Cortex of kidney (tissue), 1 donor: ENCODE measurements at places on chromosomes 6 and 20.

DNA sequence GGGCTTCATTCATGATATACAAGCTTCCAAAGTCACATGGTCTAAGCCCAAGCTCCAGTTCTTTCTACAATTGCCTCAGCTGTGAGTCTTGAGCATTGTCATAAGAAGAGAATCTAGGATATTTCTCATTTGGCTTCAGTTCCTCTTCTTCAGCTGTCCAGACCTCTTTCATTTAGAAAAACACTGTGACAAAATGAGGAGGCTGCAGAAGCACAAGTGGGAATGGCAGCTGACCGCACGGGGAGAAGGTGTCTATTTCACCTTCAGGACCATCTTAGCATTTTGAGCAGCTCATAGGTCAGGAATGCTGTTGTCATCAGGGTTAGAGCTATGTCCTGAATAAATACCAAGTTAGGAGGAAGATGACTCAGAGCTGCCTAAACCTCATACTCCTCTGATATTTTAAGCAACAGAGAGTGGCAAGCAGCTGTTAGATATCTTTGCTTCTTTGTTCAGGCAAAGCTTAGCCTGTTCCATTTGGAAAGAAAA is 390.1 kb upstream of the CITED2 start:
- DNase-seq = no peak

DNA sequence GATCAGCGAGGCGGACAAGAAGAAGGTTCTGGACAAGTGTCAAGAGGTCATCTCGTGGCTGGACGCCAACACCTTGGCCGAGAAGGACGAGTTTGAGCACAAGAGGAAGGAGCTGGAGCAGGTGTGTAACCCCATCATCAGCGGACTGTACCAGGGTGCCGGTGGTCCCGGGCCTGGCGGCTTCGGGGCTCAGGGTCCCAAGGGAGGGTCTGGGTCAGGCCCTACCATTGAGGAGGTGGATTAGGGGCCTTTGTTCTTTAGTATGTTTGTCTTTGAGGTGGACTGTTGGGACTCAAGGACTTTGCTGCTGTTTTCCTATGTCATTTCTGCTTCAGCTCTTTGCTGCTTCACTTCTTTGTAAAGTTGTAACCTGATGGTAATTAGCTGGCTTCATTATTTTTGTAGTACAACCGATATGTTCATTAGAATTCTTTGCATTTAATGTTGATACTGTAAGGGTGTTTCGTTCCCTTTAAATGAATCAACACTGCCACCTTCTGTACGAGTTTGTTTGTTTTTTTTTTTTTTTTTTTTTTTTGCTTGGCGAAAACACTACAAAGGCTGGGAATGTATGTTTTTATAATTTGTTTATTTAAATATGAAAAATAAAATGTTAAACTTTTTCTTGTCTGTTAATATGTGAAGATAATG is 2.2 kb downstream of the HSPA1B start:
- DNase-seq = no peak

DNA sequence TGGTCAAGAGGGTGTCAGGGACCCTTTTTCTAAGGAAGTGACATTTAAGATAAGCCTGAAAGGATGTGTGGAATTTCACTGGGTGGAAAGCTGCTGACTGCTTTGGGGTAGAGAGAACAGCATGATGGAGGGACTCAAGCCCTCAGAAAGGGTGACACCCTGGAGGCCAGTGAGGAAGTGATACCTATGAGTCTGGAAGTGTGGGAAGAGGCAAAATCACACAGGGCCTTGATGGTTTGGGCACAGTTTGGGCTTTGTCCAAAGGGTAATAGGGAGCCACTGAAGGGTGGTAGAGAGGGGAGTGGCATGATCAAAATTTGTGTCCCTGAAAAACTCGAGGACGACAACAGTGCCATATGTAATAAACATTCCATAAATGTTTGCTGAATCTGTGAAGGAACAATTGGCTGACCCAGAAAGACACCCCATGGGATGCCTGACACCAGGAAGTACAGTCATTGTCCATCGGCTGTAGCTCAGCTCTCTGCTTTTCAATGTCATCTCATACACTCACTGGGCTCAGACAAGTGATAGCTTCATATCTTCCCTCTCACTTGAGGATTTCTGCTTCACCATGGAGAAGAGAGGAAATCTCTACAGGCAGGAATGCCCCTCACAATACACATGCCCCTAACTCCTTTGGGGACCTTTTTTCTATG is 21.3 kb downstream of the CASS4 start:
- DNase-seq = no peak

DNA sequence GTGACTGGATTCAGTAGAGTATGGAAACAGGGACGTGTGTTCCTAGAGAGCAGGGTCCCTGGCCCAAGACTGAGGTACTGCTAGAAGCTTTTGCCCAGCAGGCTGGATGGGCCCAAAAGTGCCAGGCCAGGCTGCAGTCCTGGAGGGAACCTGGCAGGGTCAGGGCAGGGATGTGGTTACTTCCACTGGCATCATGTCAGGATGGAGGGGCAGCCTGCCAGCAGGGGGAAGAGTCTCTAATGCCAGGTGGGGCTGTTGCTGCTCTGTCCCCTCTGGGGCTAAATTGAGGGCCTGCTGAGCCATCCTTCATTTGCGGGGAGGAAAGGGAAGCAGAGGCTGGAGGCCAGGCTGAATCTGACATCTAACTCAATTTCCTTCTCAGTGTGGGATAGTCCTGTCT is 17.2 kb downstream of the ZDHHC14 start:
- no peak for DNase-seq

GRCh38 chr20:10404023-10404628 is 29.9 kb downstream of the MKKS start:
- DNase-seq = no peak

- DNase-seq = no peak
Measured at GRCh38 chr6:151675746-151676459, 131.6 kb upstream of the ESR1 start.

- no peak for DNase-seq
Measured at GRCh38 chr20:55953201-55953600, 52.1 kb downstream of the CBLN4 start.

DNA sequence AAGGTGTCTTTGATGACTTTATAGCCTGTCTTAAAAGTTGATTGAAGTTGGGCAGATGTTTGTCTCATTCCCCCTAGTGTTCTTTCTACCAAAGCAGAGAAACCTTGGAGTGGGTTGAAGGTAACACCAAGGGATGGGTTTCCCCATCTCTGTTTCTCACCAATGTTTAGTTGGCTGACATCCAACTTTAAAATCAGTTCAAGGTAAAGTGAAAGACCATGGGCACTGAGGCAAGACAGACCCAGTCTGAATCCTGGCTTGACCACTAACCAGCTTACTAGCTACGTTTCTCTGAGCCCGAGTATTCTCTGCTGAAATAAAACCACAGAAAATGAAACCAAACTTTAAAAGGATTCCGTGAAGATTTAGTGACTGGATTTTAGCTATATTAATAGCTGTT is 258.9 kb downstream of the KIF16B start:
- no peak for DNase-seq

DNA sequence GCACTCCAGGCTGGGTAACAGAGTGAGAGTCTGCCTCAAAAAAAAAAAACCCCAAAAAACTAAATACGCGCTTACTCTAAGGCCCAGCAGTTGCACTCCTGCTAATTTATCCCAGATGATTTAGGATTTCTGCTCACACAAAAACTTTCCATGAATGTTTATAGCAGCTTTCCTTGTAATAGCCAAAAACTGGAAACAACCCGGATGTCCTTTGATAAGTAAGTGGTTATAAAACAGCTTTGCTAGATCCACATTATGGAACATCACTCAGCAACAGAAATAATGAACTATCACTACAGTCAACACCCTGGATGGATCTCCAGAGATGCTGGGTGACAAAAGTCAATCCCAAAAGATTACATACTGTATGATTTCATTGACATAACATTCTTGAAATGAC is 220.4 kb upstream of the JARID2 start:
- no peak for DNase-seq

GRCh38 chr6:57195457-57195856 is 23.3 kb downstream of the BAG2 start:
- DNase-seq = no peak

DNA sequence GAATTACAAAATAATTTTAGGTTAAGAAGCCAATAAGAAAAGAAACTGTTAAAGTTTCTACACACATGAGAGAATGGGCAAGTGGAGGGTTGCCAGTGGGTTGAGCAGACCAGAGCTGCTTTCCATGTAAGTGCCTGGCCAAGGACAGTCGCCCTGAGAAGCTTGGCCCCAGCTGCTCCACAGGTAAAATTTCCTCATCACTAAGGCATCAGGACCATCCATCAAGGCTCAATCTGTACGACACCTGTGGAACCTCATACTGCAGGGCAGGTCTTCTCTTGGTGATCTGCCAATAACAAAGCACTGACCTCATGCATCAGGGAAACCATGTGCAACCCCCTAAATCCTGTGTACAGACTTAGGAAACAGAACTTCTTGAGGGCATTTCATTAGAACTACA is 115.4 kb downstream of the INSM1 start:
- DNase-seq = no peak

GRCh38 chr6:139625998-139626975 is 251.8 kb upstream of the CITED2 start:
- no peak for DNase-seq

- no peak for DNase-seq
Measured at GRCh38 chr6:139271056-139271455, 20.7 kb downstream of the TXLNB start.

- DNase-seq = no peak
Measured at GRCh38 chr20:43187476-43188233, 2.1 kb downstream of the PTPRT start.

GRCh38 chr20:32564921-32565734 is 20.0 kb downstream of the NOL4L start:
- no peak for DNase-seq
